Mesendoderm (in vitro differentiated cells): ENCODE measurements at places on chromosomes 12 and 14.

DNA sequence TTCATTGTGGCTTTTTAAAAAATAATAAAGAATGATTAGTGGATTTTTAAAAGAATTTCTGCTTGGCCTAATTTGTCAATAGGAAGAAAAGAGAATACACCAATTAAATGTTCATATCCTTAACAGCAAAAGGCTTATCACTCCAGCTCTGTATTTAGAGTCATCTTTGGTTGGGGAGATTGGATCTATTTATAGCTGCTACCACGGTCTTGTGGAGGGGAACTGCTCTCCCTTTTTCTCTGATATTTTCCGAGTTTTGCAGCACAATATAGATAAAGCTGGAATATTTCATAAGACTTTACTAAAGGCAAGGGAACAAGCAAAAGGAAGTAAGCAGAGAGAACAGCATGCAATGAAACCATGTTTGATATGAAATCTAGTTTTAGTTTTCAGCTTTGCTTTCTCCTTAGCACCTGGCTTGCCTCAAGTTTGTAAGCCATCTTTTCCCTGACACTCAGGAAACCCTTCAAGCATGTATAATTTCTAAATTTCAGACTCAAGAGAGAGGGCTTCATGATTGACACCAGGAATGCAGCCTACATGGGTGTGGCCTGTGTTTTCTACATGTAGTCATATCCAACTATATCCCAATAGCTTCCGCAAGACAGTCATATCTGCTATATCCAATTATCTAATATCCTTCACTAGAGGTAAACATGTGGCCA lies 35.2 kb downstream of the BRMS1L start:
- no peak overlapping the region for H3K27ac ChIP-seq
- H3K27me3 ChIP-seq = no peaks in the 10 kb centered on the region
- no peaks in the 10 kb centered on the region for H3K4me1 ChIP-seq
- H3K36me3 ChIP-seq = no peaks in the 10 kb centered on the region

- no peaks in the 10 kb centered on the region for H3K36me3 ChIP-seq
- H3K4me1 ChIP-seq = no peaks in the 10 kb centered on the region
- H3K27ac ChIP-seq = no peak overlapping the region
- DNase-seq = no peak
- no peaks in the 10 kb centered on the region for H3K27me3 ChIP-seq
- H3K4me3 ChIP-seq = no peak overlapping the region
Observed at GRCh38 chr12:33825442-33825841, 196.9 kb upstream of the ALG10 start.

GRCh38 chr12:112944024-112944690 lies 5.9 kb downstream of the OAS3 start:
- peak; percentile 36 for DNase-seq
- H3K27me3 ChIP-seq = no peaks in the 10 kb centered on the region
- no peaks in the 10 kb centered on the region for H3K36me3 ChIP-seq
- no peak overlapping the region for H3K4me3 ChIP-seq

DNA sequence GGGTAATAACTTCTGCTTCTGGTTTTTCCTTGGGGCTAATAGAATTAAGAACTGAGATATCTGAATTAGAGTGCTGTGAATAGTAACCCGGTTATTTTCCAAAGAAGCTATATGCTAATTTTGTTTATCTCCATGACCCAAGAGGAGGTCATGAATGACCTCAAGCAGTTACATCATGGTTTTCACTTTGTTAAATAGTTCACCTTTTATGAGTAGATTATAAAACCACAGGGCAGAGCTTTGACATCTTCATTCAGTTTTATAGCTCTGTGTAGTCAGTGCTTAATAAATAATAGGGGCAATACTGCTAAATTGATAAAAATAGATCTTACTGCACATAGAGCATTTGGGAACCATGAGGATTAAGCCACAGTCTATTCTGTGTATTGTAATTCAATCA lies 462.2 kb downstream of the LRIG3 start:
- H3K27me3 ChIP-seq = no peaks in the 10 kb centered on the region
- H3K27ac ChIP-seq = no peak overlapping the region
- no peak for DNase-seq
- H3K36me3 ChIP-seq = no peaks in the 10 kb centered on the region

GRCh38 chr12:132967736-132968135 lies 11.6 kb upstream of the ZNF605 start:
- no peaks in the 10 kb centered on the region for H3K4me1 ChIP-seq
- no peaks in the 10 kb centered on the region for H3K27me3 ChIP-seq

GRCh38 chr12:82593143-82593542 lies 93.6 kb upstream of the TMTC2 start:
- H3K36me3 ChIP-seq = no peaks in the 10 kb centered on the region
- no peak overlapping the region for H3K4me3 ChIP-seq
- no peaks in the 10 kb centered on the region for H3K27me3 ChIP-seq
- no peaks in the 10 kb centered on the region for H3K4me1 ChIP-seq
- H3K27ac ChIP-seq = no peak overlapping the region
- no peak for DNase-seq

DNA sequence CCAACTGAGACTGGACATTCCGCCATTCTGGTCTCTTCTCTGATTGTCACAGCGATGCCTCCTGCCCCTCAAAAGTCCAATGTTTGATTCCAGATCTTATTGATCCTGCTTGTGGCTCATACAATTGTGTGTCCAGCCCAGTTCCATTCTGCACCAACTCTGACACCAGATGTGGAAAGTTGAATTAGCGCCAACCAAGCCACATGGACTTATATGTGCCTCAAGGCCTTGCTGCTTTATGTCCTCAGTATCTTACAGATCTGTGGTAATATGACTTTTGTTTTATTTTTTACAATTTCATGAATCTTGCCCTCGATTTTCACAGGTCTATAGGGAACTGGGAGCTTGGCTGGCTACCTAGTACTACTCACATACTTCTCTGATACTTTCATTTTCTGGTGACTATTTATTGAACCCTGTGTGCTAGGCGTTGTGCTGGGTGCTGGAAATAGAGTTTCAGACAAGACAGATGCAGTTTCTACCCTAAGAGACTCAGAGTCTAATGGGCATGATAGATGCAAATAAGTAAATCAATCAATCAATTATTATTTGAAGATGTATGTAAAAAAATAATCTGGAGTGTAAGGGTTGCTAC lies 472.0 kb downstream of the TMTC2 start:
- H3K27me3 ChIP-seq = no peaks in the 10 kb centered on the region
- H3K27ac ChIP-seq = no peak overlapping the region
- no peak overlapping the region for H3K4me3 ChIP-seq

- no peaks in the 10 kb centered on the region for H3K27me3 ChIP-seq
- no peak overlapping the region for H3K27ac ChIP-seq
- peaks cover 2% of the 10 kb centered on the region for H3K4me1 ChIP-seq
- H3K36me3 ChIP-seq = no peaks in the 10 kb centered on the region
- no peak for DNase-seq
Observed at GRCh38 chr14:69355607-69356281, 42.4 kb downstream of the ERH start.

DNA sequence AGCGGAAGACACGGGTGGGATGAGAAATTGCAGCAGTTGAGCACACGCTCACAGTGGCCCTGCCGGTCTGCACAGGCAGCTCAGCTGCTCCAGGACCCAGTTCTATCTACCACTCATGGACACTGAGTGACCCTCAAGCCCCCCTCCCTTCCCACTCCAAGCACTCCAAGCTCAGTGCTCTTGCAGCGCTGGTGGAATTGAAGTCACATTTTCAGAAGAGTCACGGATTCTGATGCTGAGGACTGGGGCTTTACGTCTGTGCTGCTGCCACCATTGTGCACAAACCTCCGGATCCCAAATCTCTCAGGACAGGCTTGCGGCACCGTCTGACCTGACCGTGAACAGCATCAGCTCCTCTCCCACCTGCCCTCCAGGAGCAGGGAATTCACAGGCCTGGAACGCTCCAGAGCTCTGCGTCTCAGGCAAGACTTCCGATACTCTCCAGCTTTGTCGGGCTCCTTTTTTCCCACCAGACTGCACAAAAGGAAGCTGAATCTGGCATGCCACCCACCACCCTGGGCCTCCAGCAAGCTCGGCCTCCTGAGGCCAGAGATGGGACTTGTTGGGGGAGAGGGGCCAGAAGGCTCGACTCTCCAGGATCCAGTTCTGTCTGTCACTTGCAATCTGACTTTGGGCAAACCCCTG lies 213.1 kb upstream of the RTL1 start:
- H3K4me1 ChIP-seq = peaks cover 11% of the 10 kb centered on the region
- DNase-seq = no peak
- no peaks in the 10 kb centered on the region for H3K36me3 ChIP-seq
- no peaks in the 10 kb centered on the region for H3K27me3 ChIP-seq
- no peak overlapping the region for H3K27ac ChIP-seq
- H3K4me3 ChIP-seq = no peak overlapping the region
